ENCODE measurements at places on chromosomes 12 and 14. TPM values are rescaled to one million over a fixed set of nuclear protein-coding genes. Genes with fewer than 3 reads are reported as not detected.

APOF gene
- 199 TPM for total RNA-seq

ST8SIA1 gene
- not detected for total RNA-seq

CLEC1A gene
- 0.62 TPM for total RNA-seq

CLEC1B gene
- 10.5 TPM for total RNA-seq

FIGNL2 gene
- 0.24 TPM for total RNA-seq

RNASE1 gene
- 106 TPM for total RNA-seq

CMA1 gene
- total RNA-seq: not detected

KRT86 gene
- not detected for total RNA-seq

PPM1H gene
- total RNA-seq: 6.4 TPM

CYP46A1 gene
- total RNA-seq: not detected

OVCH1 gene
- total RNA-seq: not detected

ENDOU gene
- not detected for total RNA-seq

ATL1 gene
- total RNA-seq: 0.47 TPM

IFNG-AS1 gene
- total RNA-seq: 0.24 TPM

IL31 gene
- not detected for total RNA-seq

PLEKHD1 gene
- total RNA-seq: not detected

PRDM4 gene
- total RNA-seq: 8.2 TPM

All from right lobe of liver (tissue), 6 donors.